Renal cortex interstitium (tissue), 15 donors: ENCODE measurements at places on chromosomes 3 and 15. TPM values are rescaled to one million over a fixed set of nuclear protein-coding genes. Genes with fewer than 3 reads are reported as not detected.
A peak's percentile ranks its signal among the peaks of the same experiment; 100 is the strongest.

DNA sequence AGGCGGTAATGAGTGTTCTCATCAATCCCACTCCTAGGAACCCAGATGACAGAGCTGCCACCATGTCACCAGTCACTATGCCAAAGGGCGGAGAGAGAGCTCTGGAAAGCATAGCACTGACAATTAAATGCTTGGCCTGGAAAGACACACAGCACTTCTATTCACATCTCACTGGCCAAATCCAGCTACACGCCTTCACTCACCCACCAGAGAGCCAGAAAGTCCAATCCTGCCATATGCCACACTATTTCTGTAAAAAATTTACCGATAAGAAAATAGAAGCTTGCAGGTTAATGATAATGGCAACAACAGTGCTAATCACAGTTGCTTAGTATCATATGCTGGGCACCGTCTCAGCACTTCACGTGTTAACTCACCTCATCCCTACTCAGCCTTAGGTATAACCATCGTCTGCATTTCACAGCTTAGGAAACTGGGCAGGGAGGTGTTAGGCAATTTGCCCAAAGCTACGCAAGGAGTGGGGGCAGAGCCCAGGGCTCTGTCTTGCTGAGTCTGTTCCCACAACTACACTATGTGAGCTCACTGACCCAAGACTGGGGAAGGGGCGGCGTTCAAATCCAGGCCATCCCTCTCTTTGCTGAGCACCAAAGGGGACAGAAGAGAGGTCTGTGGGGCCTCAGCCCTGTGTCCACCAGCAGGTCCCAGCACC, 16.5 kb downstream of the KLHL25 start:
- DNase-seq: no peak

- no peak for DNase-seq
These were observed 48.1 kb upstream of the TPM1 start for GRCh38 chr15:62994439-62994838.

DNA sequence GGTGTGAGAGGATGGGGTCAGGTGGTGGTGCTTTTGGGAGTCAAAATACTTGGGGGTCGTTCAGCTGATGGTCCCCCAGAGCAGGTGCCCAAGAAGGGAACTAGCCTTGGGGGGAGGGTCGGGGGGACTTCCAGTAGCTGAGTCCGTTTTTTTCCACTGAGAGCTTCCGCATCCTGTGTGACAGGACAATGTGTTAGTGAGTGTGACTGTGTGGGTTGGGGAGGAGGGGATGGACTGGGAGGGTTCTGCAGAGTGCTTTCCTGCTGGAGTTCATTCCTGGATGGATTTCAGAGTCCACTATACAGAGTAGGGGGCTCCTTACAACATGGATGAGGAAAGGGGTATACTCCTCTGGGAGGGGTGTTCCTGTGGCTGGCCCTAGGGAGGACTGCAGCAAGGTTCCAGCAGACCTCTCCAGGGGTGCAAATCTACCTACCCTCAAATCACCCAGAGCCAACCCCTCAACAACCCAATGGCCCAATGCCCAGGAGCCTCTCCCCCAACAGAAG, 601 bp upstream of the HYAL2 start:
- no peak for DNase-seq

- DNase-seq: no peak
These were observed 17.1 kb downstream of the AQR start for GRCh38 chr15:34952481-34952880.

GRCh38 chr15:60179786-60180391, 175.8 kb downstream of the FOXB1 start:
- DNase-seq: peak; percentile 7

Gene SUMF1
- 48.5 TPM for polyA plus RNA-seq

- no peak for DNase-seq
These were observed 8.8 kb upstream of the TTBK2 start for GRCh38 chr15:42929306-42929848.

Gene ANKRD34C
- 0.01 TPM for polyA plus RNA-seq

GRCh38 chr3:160369784-160370183, 29.2 kb downstream of the IFT80 start:
- no peak for DNase-seq

Gene ATP13A3
- 114 TPM for polyA plus RNA-seq

Gene CD200R1L
- polyA plus RNA-seq: not detected

Gene GOLGA8J
- polyA plus RNA-seq: 1.7 TPM

Gene RGMA
- 12.2 TPM for polyA plus RNA-seq

GRCh38 chr15:99561476-99562230, 4.1 kb upstream of the MEF2A start:
- DNase-seq: no peak

GRCh38 chr3:120062474-120062873, 31.8 kb downstream of the GSK3B start:
- DNase-seq: no peak

Gene PP2D1
- polyA plus RNA-seq: 1.0 TPM

Gene CLSTN2
- 1.9 TPM for polyA plus RNA-seq

DNA sequence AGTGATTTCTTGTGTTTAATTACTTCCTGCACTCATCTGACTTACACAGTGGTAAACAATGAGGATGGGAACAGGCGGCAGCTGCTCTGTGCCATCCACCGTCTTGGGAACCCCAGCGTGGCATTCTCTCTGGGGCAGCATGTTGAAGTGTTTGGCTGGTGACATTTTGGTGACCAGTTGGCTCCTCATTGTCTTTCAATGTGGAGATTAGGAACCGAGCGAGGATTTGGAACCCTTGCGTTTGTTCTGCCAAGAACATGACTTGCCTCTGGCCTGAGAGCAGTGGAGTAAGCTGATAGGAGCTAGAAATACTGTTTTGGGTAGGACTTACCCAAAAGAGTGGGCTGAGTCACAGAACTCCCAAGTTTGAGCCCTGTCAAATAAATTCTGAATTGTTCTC, 88.8 kb downstream of the IGF1R start:
- DNase-seq: no peak

DNA sequence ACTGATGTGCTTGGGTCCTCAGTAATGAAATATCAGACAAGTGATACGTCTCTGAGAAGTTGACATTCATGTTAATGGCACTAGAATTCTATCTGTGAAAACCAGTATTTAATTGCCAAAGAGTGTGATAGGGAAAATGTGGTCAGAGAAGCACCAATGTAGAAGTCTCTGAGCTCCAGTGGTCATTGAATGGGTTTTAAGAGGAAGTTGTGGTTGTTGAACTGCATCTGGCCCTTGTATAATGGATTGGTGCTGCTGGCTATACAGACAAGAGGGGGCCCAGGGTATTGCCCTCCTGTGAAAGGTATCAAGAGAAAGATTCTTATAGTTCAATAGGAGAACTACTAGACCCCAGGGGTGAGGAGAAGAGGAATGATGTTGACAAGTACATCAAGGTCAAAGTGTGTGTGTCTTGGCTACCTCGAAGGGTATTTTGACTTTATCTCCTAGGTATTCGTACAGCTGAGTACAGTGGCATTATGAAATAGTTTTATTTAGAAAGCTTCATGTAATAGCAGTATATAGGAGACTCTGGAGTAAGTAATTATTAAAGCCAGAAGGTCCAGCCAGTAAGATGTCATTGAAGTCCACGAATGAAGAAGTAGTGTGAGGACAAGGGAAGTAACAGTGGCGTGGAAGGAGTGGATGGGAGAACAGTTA, 47.1 kb downstream of the CHD2 start:
- no peak for DNase-seq

DNA sequence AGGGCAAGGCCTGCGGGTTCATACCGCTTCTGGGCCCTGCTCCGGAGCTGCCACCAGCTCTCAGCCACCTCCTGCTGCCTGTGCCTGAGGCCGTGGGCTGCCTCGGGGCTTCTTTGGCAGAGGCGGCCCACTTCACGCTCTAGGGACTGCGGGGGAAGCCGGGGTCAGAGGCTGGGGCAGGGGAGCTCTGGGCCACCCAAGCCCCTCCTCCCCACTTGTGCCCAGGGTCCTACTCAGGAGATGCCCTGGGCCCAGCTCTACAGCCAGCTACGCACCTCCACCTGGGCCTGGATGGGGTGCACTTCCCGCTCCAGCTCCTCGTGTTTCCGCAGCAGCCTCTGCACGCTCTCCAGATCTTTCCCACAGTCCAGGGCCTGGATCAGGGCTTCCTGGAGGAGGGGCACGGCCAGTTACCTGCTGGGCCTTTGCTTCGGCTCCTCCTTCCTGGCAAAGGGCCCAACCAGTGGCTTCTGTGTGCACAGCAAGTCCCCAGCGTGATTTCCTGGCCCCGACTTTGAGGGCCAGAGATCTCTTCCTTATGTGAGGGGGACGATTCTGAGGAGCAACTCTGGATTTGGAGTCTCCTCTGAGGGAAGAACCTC, 24.0 kb downstream of the PLA2G4B start:
- DNase-seq: no peak

Gene PRR20G
- polyA plus RNA-seq: not detected

GRCh38 chr15:83546512-83546888, 99.4 kb downstream of the SH3GL3 start:
- no peak for DNase-seq

GRCh38 chr15:55990998-55991397, 2.4 kb downstream of the NEDD4 start:
- DNase-seq: no peak

GRCh38 chr15:77513226-77513625, 92.5 kb downstream of the HMG20A start:
- DNase-seq: no peak

DNA sequence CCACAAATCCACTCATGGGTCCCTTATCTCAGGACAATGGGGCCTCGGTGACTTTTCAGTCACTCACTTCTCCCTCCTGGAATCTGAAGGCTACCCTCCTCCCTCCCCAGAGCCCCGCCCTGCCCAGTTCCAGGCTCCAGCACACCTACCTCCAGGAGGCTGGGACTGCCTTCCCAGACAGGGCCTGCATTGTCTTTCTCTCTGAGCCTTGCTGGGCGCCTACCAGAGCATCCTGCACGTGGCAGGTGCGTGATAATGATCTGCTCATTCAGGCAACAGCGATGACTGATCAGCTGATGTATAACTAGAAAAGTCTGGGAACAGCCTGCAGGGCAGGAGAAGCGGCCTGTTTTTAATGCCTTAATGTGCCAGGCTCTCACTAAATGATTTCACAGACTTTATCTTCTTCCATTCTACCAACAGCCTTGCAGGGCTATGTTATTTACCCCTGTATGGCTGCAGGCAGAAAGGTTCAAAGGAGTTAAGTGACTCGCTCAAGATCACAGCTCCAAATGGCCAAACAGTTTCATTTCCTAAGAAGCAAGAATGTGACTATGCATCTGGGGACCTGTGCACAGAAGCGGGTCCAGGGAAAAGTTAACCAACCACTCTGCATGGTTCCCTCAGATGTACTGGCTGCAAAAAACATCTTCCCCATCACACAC, 6.3 kb downstream of the ADAMTS17 start:
- DNase-seq: no peak

Gene SPSB4
- polyA plus RNA-seq: 15.8 TPM

Gene EFCAB12
- polyA plus RNA-seq: 7.2 TPM

GRCh38 chr3:69547461-69547880, 161.6 kb upstream of the FRMD4B start:
- no peak for DNase-seq

Gene RTP1
- not detected for polyA plus RNA-seq

- DNase-seq: no peak
These were observed 54.8 kb upstream of the P3H2 start for GRCh38 chr3:190175490-190175889.

Gene FANCD2OS
- not detected for polyA plus RNA-seq

DNA sequence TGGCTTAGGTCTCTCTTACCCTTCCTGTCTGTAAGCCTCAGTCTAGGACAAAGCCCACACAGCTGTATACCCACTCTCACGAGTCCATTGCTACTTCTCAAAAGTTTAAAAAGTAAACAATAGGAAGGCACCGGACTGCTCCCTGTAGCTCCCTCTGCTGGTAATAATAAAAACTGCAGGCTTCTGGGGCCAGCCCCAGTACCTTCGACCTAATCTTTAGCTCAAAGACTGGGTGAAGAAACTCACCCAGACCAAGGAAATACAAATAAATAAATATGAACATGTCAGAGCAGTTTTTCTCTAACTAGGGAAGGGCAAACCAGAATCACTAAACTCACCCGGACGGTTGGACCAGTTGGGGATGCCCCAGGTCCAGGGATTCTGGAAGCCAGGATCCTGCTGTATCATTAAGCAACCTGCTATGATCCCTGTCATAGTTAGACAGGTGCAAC, 5.0 kb downstream of the FAM219B start:
- peak; percentile 29 for DNase-seq

- DNase-seq: no peak
These were observed 112.8 kb upstream of the ICE2 start for GRCh38 chr15:60591496-60592370.

Gene ABI3BP
- polyA plus RNA-seq: 22.0 TPM

DNA sequence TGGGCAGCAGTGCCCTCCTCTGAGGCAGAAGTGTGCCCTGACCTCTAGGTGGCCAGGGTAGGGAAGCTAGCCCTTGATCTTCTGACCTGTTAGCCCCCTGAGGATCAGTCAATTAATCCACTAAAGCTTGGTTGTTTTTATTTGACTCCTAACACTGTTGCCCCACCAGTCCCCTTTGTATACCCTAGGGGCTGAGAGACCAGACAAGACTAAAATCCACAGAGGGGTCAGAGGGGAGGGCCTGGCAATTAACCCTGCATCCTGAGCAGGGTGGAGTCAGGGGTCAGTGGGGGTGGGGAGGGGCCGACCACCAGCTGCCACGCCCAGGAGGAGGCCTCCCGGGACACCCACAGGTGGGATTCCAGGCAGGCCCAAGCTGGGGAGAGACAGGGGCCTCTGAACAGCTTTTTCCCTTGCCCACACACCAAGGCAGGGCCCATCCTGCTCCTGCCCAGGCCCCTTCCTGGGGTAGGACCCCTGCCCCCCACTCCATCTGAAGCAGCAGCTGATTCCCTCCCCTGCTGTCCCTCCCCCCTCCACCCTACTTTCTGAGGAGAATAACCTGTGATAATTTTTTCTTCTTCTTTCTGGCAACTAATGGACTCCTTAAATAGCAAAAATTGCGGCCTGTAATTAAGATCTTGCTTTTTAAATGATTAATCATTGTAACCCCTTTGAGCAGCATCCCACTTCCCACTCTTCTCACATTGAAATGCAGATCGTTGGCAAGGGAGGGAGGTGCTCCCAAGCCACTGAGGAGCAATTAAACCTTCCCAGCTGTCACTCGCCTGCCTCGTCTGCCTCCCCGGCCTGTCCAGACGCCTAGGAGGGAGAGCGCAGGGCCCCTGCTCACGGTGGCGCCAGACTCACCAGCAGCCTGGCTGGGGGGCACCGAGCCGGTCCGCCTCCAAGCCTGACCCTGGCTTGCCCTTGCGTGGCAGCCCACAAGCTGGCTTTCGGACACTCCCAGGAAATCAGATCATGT, 51.9 kb downstream of the RHCG start:
- DNase-seq: no peak

Gene LRRN1
- 22.6 TPM for polyA plus RNA-seq

DNA sequence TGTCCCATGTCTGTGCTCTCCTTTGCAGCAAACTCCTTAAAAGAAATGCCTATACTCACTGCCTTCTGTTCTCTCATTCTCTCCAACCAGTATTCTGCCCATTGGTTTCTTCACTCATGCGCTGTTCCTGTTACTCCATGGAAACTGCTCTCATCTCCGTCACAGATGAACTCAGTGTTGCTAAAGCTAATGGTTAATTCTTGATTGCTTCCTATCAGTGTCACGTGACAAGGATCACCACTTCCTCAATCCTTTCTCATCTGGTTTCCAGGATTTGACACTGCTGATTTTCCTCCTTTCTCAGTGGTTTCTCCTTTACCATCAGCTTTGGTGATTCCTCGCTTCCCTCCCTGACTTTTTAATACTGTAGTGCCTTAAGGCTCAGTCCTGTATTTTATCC, 2.6 kb downstream of the DPH3 start:
- no peak for DNase-seq

GRCh38 chr3:143224716-143225115, 105.1 kb downstream of the CHST2 start:
- DNase-seq: no peak
